ENCODE measurements at places on chromosomes 12 and 14.

DNA sequence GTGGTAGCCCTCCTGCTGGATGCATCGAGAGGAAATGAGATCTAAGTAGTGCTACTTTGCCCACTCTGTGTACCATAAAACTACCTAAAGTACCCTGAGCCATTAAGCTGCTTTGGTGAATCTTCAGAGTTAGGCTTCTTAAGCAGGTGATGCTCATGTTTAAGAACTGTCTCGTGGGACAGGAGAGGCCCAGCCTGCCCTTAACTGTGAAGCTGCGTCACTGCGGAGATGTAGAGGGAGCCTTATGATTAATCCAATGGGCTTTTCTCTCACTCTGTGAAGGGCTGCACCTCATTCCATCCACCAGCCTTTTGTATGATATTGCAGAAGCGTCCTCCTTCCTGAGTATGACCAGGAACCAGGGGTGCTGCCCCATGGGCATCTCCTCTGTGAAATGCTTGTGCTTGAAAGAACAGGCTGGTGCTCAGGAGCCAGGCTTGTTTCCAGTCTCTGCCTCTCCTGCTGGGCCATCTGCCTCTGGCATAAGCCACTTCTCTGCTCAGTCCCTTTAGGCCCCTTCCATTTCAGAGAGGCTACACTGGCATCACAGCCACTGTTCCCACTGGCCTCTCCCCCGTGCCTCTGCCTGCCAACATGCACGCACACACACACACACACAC lies 6.8 kb upstream of the CCDC177 start:
- no peak for DNase-seq

DNA sequence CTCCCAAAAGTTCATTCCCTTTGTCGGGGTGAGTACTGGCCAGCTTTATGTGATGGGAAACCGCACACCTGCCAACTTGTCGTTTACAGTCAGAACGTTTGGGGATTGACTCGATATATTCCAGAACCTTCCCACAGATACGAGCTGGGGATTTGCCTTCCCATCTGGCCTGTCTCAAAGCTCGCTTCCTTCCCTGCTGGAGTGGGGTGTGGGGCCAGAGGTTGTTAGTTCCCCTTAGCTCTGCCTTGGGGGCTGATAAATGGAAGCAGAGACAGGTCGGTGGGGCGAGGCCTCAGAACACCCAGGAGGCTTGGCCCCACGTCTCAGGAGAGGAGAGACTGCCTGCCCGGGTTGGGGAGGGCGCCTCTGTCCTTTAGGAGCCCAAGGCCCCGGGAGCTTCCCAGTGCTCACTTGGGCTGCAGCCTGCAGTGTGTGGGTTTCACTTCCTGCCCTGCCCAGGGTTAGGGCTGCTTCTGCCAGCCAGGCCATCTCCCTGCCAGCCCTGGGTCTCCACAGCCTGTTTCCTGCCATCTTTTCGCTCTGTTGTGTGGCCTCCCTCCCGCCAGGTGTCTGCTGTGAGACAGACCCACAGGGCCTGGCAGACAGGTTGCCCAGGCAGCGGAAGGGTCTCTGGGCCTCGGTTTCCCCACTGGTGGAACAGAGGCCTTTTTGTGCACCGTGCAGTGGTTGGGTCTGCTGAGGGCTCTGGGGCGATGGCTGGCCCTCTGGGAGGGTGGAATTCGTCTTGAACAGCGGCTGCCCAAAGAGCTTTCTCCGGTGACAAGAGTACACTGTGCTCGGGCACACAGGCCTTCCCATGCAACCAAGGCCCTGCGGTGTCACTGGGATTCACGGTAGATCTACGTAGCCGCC lies 8.1 kb upstream of the TEX22 start:
- no peak for DNase-seq

DNA sequence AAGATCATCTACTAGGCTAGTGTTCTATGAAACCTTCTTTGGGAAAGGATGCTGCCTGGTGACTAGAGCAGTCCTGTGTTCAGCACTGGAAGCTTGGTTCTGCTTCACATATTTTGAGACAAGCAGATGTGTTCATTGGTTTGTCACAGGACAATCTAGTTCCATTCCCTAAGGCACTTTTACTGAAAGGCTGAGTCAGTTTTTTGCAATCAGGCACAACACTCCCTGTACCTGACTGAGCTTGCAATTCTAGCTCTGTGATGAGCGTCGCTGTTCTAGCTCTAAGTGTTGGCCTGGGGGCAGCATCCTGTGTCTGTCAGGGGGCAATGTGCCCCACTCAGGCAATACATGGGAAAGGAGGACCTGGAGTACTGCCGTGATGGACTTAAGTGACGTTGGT lies 144.4 kb downstream of the CAND1 start:
- DNase-seq = no peak

- no peak for DNase-seq
Measured at GRCh38 chr12:130878193-130879185, 6.6 kb downstream of the RAN start.

DNA sequence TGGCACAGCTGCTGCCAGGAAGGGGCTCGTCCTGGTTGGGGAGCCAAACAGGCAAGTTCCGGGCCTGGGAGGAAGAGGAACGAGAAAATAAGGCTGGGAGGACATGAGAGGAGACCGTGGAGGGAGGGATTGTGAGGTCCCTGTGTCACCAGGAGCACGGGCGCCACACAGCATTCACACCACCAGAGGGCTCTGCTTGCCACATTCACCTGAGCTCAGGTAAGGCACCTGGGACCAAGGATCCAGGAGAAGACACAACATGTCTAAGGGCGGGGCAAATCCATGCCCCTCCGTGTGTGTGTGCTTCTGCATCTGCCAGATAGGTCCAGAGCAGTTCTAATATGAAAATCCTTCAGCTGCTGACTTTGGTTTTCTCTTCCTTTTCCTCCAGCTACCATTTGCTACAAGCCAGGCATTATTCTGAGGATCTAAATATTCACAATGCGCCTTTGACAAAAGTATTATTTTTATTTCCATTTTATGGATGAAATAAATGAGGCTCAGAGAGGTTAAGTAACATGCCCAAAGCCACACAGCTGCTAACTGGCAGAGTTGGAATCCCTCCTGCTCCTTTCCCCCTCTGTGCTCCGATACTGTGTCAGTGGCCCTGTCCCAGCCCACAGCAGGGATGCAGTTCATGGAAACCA lies 14.6 kb downstream of the RAPGEF3 start:
- no peak for DNase-seq

DNA sequence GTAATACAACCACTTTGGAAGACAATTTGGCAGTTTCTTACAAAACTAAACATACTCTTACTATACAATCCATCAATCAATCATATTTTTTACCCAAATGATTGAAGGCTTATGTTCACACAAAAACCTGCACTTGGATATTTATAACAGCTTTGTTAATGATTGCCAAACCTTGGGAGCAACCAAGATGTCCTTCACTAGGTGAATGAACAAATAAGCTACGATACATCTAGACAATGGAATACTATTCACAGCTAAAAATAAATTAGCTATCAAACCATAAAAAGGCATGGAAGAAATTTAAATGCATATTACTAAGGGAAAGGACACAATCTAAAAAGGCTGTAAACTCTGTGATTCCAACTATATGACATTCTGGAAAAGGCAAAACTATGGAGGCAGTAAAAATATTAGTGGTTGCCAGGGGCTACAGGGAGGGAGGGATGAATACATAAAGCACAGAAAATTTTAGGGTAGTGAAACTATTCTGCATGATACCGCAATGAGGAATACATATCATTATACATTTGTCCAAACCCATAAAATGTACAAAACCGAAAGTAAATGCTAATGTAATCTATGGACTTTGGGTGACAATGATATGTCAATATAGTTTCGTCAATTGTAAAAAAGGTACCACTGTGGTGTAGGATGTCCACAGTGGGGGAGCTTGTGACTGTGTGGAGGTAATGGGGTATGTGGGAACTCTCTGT lies 70.5 kb downstream of the GPR65 start:
- DNase-seq = no peak

GRCh38 chr14:53793790-53794505 lies 162.7 kb downstream of the BMP4 start:
- DNase-seq = no peak

DNA sequence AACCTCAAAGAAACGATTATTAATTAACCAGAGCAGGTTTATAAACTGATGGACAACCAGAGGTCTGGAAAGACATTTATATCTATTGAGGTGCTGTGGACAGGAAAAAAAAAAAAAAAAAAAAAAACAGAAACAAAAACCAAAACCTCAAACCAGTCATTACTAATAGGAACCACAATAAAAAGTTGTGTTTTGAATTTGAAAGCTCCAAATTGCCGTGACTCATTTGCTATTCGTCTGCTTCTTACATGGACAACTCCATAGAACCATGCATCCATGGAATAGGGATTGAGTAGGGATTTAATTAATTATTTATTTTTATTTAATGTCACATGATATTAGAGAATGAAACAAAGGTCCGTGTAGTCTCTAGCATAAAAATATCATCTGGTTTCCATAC lies 134.1 kb upstream of the SSTR1 start:
- peak; percentile 44 for DNase-seq

GRCh38 chr12:78038541-78038940 lies 207.8 kb downstream of the NAV3 start:
- DNase-seq = no peak

DNA sequence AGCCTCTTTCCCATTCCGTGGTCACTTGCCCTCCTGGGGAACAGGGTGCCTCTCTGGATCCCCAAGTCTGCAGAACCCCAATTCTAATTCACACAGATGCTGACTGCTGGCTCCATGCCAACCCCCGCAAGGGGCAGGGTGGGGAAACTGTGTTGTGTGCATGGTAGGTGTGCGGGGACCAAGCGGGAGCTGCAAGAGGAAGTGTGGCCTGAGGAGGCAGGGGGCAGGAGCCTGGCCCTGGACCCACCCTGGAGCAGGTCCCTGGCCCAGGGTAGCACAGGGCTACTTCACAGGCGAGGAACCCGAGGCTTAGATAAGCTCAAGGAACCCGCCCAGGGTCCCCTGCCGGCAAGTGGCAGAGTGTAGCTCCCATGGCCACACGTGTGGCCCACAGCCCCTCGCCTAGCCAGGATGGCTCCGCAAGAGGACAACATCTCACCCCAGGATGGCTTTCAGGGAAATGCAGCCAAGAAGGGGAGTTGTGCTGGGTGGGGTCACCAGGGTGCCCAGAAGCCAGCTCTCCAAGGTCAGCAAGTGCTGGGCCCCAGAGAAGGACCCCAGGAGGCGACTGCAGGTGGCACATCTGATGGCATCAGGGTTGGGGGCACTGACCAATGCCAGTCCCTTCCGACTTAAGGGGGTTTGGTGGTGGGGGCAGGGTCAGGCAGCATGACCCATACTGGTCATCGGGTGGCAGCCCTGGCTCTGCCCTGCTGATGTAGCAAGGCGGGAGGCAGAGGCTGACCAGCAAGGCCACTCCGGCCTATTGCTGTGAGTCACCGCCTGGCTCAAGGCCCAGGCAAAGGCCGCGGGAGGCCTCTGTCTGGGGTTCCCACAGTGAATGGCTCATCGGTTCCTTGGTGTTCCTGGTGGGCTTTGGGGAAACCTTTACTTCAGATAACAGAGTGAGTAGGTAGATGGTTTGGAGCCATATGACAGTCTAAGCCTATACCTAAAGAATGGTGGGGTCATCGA lies 37.3 kb upstream of the EML1 start:
- DNase-seq = peak; percentile 77

GRCh38 chr14:95229749-95230148 lies 72.4 kb upstream of the DICER1 start:
- no peak for DNase-seq

GRCh38 chr14:51862860-51863259 lies 2.4 kb downstream of the GNG2 start:
- DNase-seq = no peak

GRCh38 chr12:54294152-54294952 lies 6.5 kb downstream of the NFE2 start:
- DNase-seq = no peak

DNA sequence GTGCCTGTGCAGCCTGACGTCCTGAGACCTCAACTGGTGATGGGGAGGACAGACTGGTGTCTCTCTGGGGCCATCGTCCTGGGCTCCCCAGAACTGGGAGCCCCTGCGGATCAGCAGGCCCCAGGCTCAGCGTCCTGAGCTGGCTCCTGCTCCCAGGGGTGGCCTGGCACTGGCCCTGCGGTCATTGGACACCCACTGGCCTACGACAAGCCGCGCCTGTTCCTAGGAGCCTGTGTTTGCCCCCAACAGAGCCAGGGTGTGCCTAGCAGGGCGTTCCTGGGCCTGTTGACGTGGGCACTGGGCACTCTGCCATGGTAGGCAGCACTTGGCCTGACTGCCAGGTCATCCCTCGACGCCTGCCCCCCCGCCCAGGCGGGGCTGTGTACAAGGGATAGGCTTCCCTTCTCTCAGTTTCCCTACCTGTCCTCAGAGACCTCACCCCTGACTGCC lies 8.4 kb downstream of the ADSS1 start:
- DNase-seq = no peak

GRCh38 chr14:24913746-24914145 lies 136.2 kb downstream of the STXBP6 start:
- no peak for DNase-seq

- no peak for DNase-seq
Measured at GRCh38 chr12:31033146-31033545, 40.5 kb upstream of the DDX11 start.

DNA sequence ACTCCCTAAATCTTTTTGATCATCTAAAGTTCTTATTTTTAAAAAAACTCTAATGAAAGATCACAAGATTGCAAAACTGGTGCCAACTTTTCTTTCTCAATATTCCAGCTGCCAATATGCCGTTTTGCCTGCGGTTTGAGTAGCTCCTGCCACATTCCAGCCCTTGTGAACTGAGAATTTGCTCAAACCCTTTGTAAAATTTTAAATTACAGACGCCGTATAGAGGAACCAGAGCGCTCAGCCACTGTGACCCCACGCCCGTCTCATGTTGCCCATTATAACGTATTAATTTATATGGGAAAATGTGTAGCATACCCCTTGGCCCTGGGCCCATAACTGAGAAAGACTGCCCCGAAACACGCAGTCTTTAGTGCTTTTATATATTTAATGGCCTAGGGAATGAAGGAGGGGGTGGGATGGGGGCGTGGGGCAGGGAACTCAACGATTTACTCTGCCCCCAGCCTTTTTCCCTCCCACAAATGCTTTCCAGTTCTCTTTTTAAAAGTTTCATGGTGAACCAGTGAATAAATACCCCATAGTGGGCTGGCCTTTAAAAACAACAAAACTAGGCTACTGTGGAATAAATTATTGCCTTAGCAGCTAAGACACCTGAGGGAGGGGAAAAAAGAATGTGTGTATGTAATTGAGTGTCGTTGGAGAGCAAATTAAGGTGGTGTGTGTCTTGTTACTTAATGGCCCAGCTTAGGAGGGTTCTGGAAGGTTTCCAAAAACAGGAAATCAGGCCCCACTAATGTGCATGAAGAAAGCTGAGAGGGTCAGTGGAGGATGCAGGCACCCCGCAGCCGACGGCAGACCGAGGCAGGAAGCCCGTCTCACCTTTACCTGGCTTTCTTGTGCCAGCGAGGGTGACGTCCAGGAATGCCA lies 45.7 kb upstream of the RFLNA start:
- no peak for DNase-seq
